ENCODE measurements at places on chromosomes 7 and 10.

DNA sequence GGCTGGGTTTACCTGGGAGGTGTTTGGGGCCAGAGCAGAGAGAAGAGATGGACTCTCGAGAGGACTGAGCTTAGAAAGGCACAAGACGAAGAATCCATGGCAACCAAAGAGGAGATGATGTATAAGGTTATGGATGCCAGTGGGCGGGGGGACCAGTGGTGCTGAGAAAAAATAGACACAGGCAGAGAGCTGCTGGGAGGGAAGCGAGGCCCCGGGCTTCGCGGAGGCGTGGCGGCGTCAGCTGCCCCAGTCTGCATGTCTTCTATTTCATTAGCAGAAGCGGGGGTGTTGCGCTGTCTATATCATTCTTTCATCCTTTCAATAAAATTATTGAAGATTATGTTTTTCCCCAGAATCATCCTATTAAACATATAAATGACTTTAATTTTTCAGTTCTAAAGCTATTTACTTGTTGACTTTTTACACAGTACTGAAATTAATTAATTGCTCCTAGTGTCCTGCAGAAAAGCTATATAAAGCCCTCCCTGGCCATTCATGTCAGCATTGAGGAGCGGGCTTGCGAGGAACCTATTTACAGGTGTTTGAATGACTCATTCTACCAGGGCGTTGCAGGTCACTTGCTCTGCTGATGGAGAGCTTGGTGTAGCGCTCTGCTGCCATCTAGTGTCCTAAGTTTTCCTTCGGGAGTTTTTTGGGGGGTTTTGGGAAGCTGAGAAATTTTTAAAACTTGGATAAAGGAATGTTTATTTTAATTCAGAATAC, 42.9 kb upstream of the BHLHA15 start:
- peak; percentile 30 for DNase-seq

GRCh38 chr7:111666260-111666659, 104.0 kb upstream of the IMMP2L start:
- DNase-seq: no peak

- DNase-seq: no peak
Observed at GRCh38 chr10:11562888-11563287, 48.6 kb downstream of the USP6NL start.

GRCh38 chr10:129808092-129808983, 155.7 kb downstream of the EBF3 start:
- no peak for DNase-seq

GRCh38 chr10:116866066-116866465, 16.8 kb downstream of the ENO4 start:
- no peak for DNase-seq

- DNase-seq: no peak
Observed at GRCh38 chr10:31678575-31679516, 249.8 kb downstream of the ARHGAP12 start.

- no peak for DNase-seq
Observed at GRCh38 chr7:36820527-36821170, 96.4 kb upstream of the AOAH start.

DNA sequence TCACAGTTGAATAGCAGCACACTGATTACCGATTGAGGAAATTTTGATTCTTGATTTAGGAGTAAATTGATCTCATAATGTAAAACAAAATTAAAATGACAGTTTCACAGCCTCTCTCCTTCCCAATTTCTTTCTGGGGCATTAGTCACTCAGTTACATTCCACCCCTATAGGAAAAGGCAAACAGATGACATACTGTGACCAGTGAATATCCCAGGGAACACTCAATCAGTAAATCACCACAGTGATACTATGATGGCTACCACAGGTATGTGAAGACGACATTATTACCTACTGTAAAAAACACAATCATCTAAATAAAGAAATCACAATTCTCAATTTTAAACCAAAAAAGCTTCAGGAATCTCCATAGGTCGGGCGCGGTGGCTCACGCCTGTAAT, 15.5 kb downstream of the CTTNBP2 start:
- DNase-seq: no peak

DNA sequence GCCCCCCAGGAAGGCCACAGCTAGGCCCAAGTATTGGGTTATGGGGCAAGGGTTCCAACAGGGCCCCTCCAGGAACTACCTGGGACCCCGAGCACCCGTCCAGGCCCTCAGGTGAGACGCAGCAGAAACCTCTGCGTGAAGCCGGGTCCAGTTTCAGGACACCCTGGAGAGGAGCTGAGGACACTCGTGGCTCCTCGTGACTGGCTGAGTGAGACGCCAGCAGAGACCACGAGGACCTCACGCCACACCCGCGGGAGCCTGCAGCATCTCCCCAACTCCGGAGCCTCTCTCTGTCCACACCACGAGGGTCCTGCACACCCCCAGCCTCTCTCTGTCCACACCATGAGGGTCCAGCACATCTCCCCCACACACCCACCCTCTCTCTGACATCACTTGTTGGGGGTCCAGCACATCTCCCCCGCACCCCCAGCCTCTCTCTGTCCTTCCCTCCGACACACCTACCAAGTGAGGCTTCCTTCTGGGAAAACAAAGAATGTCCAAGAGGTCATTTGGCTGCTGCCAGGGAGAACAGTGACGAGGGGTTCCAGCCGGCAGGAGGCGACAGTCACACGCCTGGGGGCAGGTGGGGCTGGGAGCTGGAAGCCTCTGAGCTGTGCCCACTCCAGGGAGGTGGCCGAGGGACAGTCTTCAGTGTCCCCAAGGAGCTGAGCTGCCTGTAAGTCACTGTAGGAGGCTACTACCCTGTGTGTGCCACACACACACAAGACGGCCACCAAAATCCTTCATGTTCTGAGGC, 46.1 kb upstream of the PPP2R2D start:
- no peak for DNase-seq

DNA sequence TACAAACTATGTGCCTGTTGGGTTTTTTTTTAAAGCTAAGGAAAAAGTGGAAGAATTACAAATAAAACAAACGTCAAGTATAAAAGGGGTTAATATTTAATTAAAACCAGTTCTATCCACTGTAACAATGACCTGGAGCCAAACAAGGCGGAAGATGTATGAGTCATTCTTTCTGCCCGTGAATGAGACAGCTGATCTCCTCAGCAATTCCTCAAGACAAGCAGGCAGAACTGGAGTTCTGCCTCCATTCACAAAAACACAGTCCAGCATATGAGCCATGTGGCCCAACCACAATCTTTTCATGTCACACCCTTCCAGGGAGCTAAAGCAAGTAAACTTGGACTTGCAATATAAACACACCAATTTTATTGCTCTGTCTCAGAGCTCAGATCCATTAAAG, 8.4 kb downstream of the ETV1 start:
- DNase-seq: no peak

GRCh38 chr10:120453319-120453718, 3.7 kb upstream of the PLPP4 start:
- no peak for DNase-seq

DNA sequence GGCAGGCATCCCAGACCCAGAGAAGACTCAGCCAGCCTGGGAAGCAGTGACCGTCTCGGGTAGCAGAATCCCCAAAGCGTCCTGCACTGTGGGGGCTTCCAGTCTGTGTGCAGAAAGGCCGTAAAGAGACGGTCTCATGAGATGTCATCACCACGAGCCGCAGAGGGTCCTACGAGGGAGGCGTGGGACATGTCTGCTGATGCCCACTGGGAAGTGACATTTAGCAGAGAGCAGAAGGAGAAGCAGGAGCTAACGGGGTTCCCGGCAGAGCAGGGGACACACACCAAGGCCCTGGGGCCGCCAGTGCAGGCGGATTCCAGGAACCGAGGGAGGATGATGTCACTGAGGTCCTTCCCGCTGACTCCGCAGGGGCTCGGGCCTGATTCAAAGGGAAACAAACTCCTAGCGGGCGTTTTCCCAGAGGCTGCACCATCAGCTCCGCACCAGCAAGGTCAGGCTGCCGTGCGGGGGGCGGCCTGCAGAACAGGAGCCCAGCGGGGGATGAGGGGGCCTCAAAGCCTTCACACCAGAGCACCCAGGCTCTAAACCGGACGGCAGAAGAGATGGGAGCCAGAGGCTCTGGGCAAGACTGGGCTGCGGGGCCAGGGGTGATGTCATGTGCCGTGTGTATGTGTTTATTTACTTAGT, 85.4 kb upstream of the PDGFA start:
- no peak for DNase-seq

DNA sequence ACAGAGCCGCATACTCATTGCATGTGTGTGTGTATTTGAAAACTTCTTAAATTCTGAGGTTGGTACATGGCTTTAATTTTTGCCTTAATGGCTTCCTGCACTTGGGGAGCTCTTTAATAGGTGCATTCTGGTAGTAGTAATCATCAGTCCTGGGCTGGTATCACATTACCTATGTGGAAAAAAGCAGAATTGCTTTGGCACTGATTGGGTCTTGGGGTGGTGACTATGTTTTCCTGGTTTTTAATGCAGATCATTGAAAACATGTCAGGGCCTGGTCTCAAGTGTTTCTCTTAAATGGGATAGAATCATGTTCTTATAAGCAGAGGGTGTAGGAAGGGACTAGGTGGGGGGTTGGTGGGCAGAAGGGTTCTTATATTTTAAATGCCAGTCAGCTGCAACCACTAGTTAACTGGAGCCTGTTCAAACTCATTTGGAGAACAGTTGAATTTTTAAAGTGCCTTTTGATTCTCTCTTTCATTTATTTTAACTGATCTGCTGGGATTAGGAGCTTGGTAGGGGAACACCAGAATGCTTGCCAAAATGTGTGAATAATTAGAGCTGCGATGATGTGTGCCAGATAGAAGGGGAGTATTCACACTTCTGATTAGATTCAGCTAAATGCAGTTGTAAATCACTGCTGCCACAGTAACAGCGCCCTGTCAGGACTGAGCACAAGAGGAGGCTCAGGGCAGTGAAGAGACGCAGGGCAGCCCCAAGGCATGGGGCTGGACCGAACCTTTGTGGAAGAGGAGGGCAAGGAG, 633.5 kb upstream of the GALNT17 start:
- DNase-seq: no peak

DNA sequence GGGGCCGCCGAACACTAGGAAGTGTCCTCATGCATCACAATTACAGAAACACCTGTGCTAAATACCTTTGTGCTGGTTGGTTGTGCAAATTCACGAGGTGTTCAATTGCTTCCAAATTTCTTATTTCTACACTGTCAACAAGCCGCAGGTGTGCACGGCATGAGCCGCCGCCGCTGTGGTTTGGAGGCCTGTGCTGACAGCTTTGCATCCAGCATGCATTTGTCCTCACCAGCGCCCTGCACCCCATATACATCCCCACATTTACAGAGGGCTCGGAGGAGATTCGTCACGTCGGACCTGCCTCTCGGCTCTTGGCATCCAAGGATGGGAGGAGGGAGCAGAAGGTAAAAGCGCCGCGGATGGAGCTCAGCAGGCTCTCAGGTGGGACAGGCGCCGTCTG, 305.3 kb upstream of the MKI67 start:
- DNase-seq: no peak

GRCh38 chr10:100038561-100039071, 28.9 kb upstream of the DNMBP start:
- DNase-seq: no peak

DNA sequence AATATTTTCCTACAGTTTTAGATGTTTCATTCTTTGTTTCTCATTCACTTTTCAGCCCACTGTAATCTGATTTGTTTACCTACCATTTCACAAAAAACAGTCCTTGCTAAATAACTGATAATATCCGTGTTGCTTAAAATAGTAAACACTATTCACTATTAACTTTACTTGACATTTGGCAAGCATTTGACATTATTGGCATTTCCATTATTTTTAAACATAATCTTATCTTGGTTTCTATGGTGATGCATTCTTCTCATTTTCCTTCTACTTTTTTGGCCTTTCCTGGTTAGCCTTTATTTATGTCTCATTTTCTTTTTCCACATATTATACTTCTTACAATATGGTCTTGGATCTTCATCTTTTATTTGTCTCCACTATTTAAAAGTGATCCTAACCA, 715.3 kb downstream of the DNAJB9 start:
- DNase-seq: no peak

GRCh38 chr7:27395626-27396025, 153.0 kb downstream of the EVX1 start:
- no peak for DNase-seq

DNA sequence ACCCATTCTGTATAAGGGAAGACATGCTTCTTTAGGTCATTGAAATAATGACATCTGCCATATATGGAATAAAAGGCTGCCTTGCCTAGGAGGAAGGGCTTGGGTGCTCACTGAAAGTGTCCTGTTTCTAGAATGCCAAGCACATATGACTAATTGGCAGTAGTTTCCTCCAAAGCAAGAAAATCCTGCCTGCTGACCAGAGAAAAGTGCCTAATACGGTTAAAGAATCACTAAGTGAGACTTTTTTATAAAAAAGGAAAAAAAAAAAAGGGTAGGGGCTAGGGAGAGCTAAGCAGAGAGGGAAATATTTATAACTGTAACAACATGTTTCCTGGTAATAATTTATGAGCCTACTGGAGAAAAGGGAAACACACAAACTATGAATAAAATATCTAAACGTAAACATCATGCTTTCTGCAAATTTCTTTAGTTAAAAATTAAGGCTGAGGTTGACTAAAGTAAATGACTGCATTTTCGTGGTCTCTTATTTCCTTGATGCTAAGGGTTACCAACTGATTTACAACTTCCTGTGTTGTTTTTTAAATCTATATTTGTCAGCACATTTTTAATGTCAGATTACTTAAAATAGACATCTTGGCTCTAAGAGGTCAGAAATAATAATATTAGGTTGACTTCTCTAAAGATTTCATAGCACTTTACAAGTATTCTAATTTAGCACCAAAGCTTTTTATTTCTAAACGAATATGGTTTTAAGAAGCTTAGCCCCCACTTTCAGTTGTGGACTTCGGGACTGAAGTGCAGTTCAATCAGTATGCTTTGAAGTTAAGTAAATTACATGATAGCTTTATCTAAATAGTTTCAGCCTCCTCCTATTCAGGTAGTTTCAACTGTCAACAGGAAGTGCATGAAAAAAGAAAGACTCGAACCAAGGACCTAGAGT, 89.6 kb downstream of the CABCOCO1 start:
- DNase-seq: no peak

GRCh38 chr10:28985137-28985885, 303.6 kb upstream of the LYZL1 start:
- no peak for DNase-seq

DNA sequence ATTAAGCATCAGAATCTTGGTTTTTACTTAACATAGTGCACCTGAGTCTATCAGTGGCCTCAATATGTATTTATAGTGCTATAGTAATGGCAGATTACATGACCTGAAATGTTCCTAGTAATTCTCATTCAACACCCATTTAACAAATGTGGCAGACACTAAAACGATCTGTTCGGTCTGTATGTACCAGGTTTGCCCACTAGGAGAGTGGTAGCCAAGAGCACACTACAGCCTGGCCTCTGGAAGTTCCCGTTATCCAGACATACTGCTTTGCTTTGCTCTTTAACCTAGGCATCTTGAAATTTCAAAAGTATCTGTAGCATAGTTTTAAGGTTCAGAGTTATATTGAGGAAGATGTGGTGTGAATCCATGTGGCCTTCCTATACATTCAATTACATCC, 395.7 kb upstream of the NRG3 start:
- DNase-seq: no peak
